PC-9 (cell line): ENCODE measurements at places on chromosomes 11 and 22. TPM values are rescaled to one million over a fixed set of nuclear protein-coding genes. Genes with fewer than 3 reads are reported as not detected.

DNA sequence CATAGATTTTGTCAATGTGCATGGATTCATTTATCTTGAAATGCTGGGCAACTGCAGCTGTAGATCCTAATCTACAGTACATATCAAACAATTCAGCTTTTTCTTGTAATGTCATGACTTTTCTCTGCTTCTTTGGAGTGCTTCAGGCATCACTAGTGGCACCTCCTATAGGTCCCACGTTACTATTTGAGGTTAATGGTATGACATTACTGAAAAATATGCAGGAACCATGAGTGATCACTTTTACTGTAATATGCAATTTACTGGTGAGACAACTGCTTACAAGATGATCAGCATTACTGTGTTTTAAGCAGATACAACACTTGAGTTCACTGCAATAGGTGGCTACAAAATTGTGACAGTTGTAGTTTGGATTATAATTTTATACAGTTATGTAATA lies 3.0 kb downstream of the CENATAC start:
- peak; percentile 67 for DNase-seq

DNA sequence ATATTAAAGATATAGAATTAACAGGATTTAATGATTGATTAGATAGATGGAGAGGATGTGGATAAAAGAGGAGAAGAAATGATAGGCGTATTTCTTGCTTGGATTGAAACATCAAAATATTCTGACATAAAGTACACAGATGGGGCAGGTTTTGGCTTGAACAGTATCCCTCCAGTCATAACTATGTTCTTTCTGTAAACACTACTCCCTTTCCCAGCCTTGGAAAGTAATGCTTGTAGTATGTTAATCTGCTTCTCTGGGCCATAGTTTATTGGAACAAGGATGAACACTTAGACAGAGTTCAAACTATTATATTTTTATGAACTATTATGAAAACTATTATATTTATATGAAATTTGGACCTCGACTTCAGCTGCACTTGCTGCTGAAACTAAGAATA lies 419.2 kb downstream of the AASDHPPT start:
- DNase-seq: no peak

DNA sequence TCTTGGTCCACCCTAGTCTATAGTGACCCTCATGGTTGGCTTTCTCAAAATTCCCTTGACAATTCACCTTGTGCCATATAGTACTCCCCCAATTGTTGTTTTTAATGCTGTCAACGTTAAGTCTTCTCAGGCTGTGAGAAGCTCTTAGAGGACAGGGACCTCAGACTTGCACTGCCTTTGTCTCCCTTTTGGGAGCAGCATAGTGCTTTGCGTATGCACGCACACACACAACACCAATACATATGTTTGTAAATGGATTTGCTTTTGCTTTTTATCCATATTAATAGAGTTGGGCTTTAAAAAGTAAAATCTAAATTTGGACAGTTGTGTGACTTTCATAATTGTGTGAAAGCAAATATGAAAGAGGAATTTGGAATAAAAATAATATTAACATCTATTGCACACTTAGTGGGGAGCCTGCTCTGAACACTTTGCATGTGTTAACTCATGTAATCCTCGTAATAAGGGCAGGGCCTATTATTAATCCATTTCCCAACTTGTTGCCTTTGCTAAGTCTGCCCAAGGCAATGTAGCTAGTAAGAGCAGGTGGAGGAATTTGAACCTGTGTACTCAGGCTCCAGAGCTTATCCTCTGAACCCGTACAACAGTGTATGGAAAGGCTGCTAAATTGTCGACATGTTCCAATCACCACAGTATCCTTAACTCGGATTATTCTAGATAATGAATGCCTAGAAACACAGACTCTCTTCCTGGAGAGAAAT lies 257.7 kb upstream of the NARS2 start:
- no peak for DNase-seq

GRCh38 chr11:91067666-91068065 lies 844.8 kb upstream of the CHORDC1 start:
- DNase-seq: no peak

GRCh38 chr11:2376751-2377451 lies at the start of gene CD81:
TSS of gene CD81 (plus strand) at chr11:2377310. CDS start at chr11:2377550, 240 bp downstream.
- DNase-seq: no peak

DNA sequence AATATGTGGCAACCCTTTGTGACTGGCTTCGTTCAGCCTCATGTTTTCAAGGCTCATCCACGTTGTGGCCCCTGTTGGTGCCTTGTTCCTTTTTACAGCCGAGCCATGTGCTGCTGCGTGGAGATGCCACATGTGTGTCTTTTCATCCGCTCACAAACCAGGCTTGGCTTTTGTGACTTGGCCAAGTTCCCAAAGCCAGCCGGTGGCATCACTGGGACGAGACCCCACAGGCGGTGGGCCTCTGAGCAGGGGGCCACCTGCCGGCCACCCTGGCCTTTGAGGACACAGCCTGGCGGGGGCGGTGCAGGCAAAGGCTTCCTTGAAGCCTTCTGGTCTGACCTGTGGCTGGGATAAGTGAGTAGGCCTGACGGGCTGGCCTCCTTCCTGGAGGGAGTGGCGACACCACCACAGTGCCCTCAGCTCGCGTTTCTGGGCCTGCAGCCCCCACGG lies 10.5 kb downstream of the GRK2 start:
- DNase-seq: no peak

- DNase-seq: no peak
Measured at GRCh38 chr11:108203075-108203474, 19.4 kb downstream of the NPAT start.

GRCh38 chr11:92123540-92123939 lies 101.1 kb upstream of the FAT3 start:
- DNase-seq: peak; percentile 53

GRCh38 chr11:64474680-64475079 lies 115.7 kb downstream of the RPS6KA4 start:
- DNase-seq: no peak

DNA sequence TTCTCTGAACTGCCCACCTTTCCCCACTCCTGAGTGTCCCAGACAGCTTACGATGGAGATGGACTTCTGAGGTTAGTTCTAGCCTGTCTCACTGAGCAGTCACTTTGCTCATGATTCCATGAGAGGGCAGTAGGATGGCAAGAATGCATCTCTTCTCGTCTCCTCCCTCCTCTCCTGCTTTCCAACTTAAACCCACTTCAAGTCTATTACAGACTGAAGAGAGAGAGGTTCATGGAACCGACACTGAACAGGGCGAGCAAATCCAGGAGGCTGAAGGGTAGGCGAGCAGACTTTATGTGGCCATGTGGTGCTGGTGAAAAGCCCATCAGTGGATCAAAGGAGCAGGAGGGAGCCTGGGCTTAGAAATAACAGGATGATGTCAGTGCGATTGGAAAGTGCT lies 38.6 kb downstream of the CEP164 start:
- DNase-seq: no peak

DNA sequence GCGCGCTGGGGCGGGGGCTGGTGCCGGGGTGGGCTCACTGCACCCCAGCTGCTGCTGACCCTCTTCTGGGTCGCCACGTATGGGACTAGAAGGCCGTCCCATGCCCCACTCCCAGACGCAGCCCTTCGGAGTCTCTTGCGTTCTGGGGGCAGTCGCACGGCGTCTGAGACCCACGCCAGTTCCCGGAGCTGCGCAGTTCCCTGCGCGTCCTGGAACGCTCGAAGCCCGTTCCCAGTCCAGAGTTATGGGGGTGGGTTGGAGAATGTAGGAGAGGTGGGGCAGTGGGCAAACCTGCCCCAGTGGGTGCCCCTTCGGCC lies 375 bp downstream of the LAYN start:
- peak; percentile 17 for DNase-seq

DNA sequence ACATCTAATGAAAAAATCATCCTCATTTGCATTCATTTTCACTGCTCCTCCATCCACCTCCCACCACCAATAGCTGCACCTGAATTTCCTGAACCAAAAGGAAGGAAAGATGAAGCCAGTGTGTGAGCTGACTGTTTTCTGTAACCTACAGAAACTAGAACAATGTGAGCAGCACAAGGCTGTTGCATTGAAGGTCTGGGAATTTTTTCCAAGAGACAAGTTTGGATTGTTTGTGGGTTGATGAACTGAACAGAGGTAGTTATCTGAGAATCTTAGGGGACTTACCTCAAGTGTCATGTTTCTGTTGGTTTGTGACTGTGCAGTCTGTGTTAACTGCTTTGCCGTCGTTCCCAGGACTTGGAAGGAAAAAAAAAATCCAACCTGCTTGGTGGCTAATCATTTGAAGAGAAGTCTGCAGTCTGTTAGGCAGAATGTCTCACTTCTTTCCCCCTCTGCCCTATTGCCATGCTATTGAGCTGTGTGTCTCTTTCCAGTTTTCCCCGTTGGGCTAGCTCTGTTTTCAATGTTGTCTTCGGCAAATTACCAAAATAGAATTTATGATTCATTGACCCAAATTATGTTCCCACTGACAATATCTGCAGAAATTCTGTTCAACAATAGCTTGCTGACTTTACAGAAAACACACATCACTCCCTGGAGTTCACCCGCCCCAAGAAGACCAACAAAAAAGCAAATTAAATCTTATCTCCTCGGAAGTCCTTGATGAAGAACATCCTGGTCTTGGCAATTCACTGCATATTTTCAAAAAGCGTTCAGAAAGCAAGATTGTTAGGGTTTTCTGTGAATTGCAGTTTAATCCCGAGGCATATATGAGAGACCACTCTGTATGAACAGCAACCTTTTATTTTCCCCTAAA lies 76.0 kb downstream of the SC5D start:
- DNase-seq: no peak

- DNase-seq: no peak
Measured at GRCh38 chr11:62487738-62488551, 58.7 kb downstream of the AHNAK start.

GRCh38 chr22:43310311-43310710 lies 32.9 kb downstream of the SCUBE1 start:
- DNase-seq: no peak

DNA sequence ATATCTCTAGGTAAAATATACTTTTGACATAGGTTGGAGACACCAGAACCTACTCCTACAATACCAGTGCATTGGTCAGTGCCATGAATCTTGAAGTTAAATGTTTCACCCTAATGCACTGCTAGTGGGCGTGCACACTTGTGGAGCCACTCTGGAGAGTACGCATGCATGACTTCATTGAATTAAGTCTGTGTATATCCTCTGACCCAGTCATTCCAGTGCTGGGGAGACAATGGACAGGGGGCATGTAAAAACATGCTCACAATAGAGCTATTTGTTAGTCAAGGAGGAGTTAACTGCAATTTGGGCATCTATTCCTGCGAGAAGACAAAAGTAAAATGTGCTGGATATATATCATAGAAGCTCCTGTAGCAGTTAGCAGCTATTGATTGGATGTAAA lies 335.4 kb upstream of the NCAM1 start:
- no peak for DNase-seq

Gene BAIAP2L2
- total RNA-seq: 7.1 and 9.7 TPM in 2 replicates

Gene VPREB1
- not detected in 2 replicates for total RNA-seq

Gene PRR33
- not detected in 2 replicates for total RNA-seq

Gene OR51E1
- not detected in 2 replicates for total RNA-seq

Gene F2
- total RNA-seq: 0.20 TPM in 1 of 2 replicates, not detected in the other

Gene DGCR6
- 0.63 and 1.4 TPM in 2 replicates for total RNA-seq

Gene ANO3
- total RNA-seq: not detected in 2 replicates

Gene MRGPRF
- 0.35 and 0.50 TPM in 2 replicates for total RNA-seq

Gene MAP6
- total RNA-seq: 0.45 TPM in 1 of 2 replicates, not detected in the other

Gene CD6
- 0.74 and 3.3 TPM in 2 replicates for total RNA-seq

Gene KRTAP5-1
- not detected in 2 replicates for total RNA-seq
